Right renal pelvis (tissue), 4 donors: ENCODE measurements at places on chromosomes 12 and 14.

GRCh38 chr14:100391724-100392123 lies 68.6 kb downstream of the SLC25A47 start:
- no peak for DNase-seq

DNA sequence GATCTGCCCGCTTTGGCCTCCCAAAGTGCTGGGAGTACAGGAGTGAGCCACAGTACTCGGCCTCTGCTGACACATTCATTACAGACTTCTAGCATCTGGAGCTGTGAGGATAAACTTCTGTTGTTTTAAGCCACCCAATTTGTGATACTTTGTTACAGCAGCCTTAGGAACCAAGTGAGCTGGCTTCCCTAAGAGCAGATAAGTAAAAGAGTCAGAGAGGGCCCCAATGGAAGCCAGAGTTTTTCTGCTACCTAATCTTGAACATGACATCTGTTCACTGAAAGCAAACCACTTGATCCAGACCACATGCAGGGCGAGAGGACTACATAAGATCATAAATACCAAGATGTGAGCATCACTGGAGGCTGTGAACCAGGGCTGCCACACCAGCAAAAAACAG lies 3.7 kb upstream of the MAPKAPK5 start:
- no peak for DNase-seq

GRCh38 chr12:52010152-52010622 lies 3.4 kb downstream of the TAMALIN start:
- DNase-seq, result no peak

DNA sequence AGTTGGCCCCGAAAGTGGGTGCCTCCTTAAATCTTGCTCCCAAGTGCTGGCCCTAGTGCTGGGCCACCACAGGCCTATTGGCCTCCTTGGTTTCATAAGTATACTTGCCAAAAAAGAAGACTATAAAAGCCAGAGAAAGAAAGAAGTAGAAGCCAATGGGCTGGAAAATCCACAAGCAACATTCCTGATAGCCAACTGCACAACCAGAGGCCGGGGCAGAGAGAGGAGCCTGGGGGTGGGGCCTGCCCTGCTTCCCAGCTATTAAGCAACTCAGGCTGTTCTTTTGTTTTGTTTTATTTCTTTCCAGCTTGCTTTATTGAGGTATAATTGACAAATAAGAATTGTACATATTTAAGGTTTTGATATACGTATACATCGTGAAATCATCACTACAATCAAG lies 177.2 kb upstream of the NTF3 start:
- no peak for DNase-seq
